Head of caudate nucleus (tissue), 42 donors: ENCODE measurements at places on chromosomes 2 and 18.

- DNase-seq, result no peak
Measured at GRCh38 chr2:30860726-30861125, 53.5 kb upstream of the CAPN13 start.

DNA sequence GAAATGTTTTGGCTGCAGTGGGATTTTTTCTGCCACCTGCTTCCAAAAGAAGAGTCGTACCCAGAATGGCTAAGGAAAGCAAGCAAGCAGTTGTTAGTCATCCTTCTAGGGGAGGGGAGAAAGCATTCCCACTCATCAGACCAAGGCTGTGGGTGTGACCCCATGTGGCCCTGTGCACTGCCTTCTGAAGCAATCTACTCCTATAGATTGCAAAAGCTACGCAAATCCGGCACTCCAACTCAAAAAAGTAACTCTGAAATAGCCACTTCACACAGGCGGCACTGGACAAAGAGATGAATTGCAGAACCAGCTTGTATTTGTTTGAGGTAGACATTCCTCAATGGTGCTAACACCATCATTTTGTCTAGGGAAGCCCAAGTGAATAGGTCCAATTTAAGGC, 44.3 kb downstream of the ST3GAL5 start:
- peak; percentile 31 for DNase-seq

- no peak for DNase-seq
Measured at GRCh38 chr18:60865801-60866200, 467.4 kb upstream of the CDH20 start.

GRCh38 chr18:25231327-25231691, 120.7 kb downstream of the ZNF521 start:
- DNase-seq, result no peak

DNA sequence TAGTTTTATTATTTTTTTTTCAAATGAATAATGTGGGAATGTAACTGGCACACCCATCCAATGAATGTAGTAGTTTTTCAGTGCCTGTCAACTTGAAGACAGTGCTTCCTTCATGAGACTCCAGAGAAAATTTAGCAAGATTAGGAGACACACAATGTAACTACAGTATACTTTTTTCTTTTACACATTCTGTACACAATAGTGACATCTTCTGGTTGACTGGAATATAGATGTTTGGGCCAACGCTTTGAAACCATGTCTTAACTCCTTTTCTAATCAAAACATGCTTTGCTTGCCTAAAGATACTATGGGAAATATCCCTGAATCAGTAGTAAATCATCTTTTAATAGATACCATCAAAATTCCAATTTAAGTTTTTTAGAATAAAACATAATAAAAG, 229.5 kb upstream of the ZC3H15 start:
- no peak for DNase-seq
